Epithelial cell of proximal tubule (primary cell): ENCODE measurements at places on chromosomes 12 and 14. TPM values are rescaled to one million over a fixed set of nuclear protein-coding genes. Genes with fewer than 3 reads are reported as not detected.

The RNASE3 gene
- total RNA-seq, result not detected in 2 replicates

The TAS2R42 gene
- not detected in 2 replicates for total RNA-seq

The PRH2 gene
- not detected in 2 replicates for total RNA-seq

The TSPAN8 gene
- 3.8 TPM in 1 of 2 replicates, not detected in the other for total RNA-seq

The KLRB1 gene
- not detected in 2 replicates for total RNA-seq
